Neural progenitor cell (in vitro differentiated cells): ENCODE measurements at places on chromosomes 4 and X. TPM values are rescaled to one million over a fixed set of nuclear protein-coding genes. Genes with fewer than 3 reads are reported as not detected.

- peak; percentile 36 for DNase-seq
- H3K4me1 ChIP-seq: peaks cover 7% of the 10 kb centered on the region
- no peak overlapping the region for H3K27ac ChIP-seq
- no peak overlapping the region for H3K4me3 ChIP-seq
- H3K36me3 ChIP-seq: no peaks in the 10 kb centered on the region
- H3K27me3 ChIP-seq: no peaks in the 10 kb centered on the region
These were observed 78.3 kb downstream of the CHIC2 start for GRCh38 chr4:53986062-53986461.

- DNase-seq: no peak
- H3K27ac ChIP-seq: no peak overlapping the region
- H3K36me3 ChIP-seq: no peaks in the 10 kb centered on the region
- no peak overlapping the region for H3K4me3 ChIP-seq
- no peaks in the 10 kb centered on the region for H3K27me3 ChIP-seq
These were observed 17.2 kb downstream of the VGLL1 start for GRCh38 chrX:136549226-136549625.

GRCh38 chrX:48983896-48984295, 12.3 kb upstream of the KCND1 start:
- H3K27ac ChIP-seq: no peak overlapping the region
- DNase-seq: no peak
- H3K27me3 ChIP-seq: no peaks in the 10 kb centered on the region
- no peaks in the 10 kb centered on the region for H3K36me3 ChIP-seq
- H3K4me3 ChIP-seq: no peak overlapping the region

DNA sequence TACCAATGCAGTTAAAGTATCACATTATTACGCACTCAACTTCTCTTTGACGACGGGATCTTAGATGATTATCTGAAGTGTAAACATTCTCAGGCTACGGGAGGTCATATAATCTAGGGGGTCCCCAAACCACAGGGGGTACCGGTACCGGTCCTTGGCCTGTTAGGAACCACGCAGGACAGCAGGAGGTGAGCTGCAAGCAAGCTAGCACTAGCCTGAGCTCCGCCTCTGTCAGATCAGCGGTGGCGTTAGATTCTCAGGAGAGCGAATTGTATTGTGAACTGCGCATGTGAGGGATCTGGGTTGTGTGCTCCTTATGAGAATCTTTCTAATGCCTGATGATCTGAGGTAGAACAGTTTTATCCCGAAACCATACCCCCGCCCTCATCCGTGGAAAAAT, 20.6 kb upstream of the PRR27 start:
- peak; percentile 6 for DNase-seq
- no peaks in the 10 kb centered on the region for H3K36me3 ChIP-seq
- H3K27me3 ChIP-seq: no peaks in the 10 kb centered on the region
- no peak overlapping the region for H3K27ac ChIP-seq

- H3K27ac ChIP-seq: no peak overlapping the region
- H3K27me3 ChIP-seq: no peaks in the 10 kb centered on the region
- H3K4me3 ChIP-seq: no peak overlapping the region
- H3K4me1 ChIP-seq: peaks cover 6% of the 10 kb centered on the region
- no peak for DNase-seq
These were observed 60.7 kb downstream of the TMEM150C start for GRCh38 chr4:82501154-82501442.

DNA sequence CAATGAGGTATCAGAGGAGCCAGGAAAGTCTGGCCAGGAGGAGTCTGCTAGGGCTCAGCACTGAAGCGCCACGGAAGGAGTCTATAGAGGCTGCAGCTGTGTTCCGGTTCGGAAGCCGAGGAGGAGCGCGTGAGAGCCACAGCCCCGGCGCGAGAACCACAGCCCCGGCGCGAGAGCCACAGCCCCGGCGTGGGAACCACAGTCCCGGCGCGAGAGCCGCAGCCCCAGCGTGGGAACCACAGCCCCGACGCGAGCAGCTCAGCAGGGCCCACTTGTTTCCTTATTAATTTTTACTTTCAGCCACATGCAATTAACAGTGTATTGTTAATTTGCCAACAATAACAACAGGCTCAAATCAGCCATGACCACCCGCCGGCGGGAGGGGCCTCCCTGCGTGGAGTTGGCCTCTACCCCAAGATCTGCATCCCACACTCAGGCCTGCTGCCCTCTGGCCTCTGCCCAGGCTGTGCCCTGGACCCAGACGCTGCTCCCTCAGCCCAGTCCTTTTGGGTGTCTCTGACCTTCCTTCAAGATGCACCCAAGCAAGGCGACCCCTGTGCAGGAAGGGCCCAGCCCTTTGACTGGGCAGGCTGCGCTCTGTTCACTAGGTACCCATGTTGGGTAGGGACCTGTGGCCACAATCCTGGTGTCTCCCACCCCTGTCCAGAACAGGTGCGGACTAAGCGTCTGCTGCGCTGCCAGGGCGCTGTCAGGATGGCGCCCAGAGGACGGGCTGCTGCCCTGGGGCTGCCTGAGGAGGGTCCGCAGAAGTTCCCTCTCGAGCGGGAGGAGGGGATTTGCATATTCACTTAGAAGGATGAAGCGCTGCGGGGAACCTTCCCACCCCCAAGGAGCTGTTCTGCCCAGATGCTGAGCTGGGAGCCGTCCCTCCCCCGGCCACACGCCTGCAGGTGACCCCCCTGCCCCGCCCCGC, 113.8 kb downstream of the ADRA2C start:
- peaks cover 6% of the 10 kb centered on the region for H3K4me1 ChIP-seq
- no peak for DNase-seq
- no peak overlapping the region for H3K27ac ChIP-seq
- no peaks in the 10 kb centered on the region for H3K36me3 ChIP-seq

DNA sequence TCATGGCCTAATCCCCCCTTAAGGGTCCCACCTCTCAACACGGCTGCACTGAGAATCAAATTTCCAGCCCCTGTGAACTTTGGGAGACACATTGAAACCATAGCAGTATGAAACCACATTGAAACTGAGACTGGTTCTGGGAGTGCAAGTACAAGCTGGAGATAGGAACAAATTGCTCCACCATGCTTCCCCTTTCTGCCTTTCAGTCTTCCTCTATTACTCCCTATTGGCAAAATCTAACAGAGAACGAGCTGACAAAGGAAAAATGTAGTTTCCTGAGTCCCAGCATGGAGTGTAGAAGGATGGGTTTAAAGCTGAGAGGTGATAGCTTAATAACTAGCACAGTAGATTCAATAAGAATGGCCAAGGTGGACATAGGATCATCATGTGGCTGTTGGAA, 161.7 kb upstream of the RPL34 start:
- no peak overlapping the region for H3K27ac ChIP-seq
- no peaks in the 10 kb centered on the region for H3K36me3 ChIP-seq
- H3K4me3 ChIP-seq: no peak overlapping the region
- no peaks in the 10 kb centered on the region for H3K4me1 ChIP-seq
- no peaks in the 10 kb centered on the region for H3K27me3 ChIP-seq

GRCh38 chr4:30726090-30726675, 6.0 kb downstream of the PCDH7 start:
- H3K36me3 ChIP-seq: no peaks in the 10 kb centered on the region
- no peak for DNase-seq
- no peak overlapping the region for H3K27ac ChIP-seq
- peaks cover 33% of the 10 kb centered on the region for H3K27me3 ChIP-seq
- peaks cover 6% of the 10 kb centered on the region for H3K4me1 ChIP-seq
- no peak overlapping the region for H3K4me3 ChIP-seq

- no peaks in the 10 kb centered on the region for H3K36me3 ChIP-seq
- DNase-seq: no peak
- no peak overlapping the region for H3K27ac ChIP-seq
- peaks cover 20% of the 10 kb centered on the region for H3K4me1 ChIP-seq
- no peaks in the 10 kb centered on the region for H3K27me3 ChIP-seq
These were observed 117.3 kb downstream of the KLHL8 start for GRCh38 chr4:87103086-87103485.

DNA sequence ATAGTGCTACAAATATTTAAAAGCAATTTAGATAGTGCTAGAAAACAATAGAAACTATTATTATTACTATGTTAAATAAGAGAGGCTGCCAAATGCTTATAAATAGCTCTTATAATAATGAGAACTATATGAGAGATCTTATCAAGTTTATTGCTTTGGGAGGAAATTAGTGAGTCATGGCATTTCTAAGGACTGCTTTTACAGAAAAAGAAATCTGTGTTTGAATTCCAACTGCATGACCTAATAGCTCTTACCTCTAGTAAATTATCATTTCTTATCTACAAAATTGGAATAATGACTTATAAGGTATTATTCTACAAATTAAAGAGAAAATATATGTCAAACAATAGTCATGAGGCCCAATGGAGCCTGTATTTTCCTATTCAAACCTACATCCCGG, 177.2 kb downstream of the GABRG1 start:
- H3K27ac ChIP-seq: no peak overlapping the region
- H3K4me1 ChIP-seq: no peaks in the 10 kb centered on the region
- H3K36me3 ChIP-seq: no peaks in the 10 kb centered on the region
- no peaks in the 10 kb centered on the region for H3K27me3 ChIP-seq
- DNase-seq: no peak

DNA sequence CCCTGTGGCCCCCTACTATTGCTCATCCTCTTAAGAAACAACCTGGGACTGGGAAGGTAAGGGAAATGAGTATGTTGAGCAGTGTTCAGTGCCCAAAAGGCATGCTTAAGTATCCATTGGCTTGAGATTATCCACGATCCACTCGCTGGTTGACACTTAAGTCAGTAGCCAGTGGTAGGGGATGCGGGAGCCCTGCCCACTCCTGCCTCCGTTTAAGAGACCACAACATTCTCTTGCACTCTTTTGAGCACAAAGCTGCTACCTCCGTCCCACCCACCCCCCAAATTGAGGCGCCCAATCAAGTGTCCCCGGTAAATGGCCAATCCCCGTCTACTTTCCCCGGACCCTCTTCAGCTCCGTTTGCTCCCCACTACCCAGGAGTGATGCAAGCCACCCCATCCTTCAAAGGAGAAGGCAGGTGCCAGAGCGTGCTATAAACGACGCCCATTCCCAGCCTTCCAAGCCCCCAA, 25.0 kb downstream of the UTP14A start:
- peaks cover 34% of the 10 kb centered on the region for H3K27me3 ChIP-seq
- no peak for DNase-seq
- H3K4me1 ChIP-seq: peaks cover 8% of the 10 kb centered on the region
- H3K27ac ChIP-seq: no peak overlapping the region
- peaks cover 4% of the 10 kb centered on the region for H3K36me3 ChIP-seq

DNA sequence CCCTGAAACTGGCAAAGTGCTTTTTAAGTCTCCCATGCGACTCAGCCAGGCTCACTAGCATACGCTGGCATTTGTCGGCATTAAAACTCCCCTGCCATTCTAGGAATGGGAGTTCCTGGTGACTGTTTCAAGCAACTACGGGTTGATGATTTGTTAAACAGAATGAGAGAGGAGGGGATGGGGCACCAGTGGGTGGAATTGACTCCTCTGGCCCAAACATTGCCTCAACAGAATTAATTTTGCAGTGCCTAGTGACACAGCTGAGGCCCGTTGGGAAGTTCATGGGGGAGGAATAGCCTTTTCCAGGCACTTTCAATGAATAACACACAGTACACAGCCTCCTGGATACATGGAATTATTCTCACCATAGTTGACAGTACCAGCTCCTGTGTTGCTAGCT, 30.1 kb downstream of the NEUROG2 start:
- no peak overlapping the region for H3K27ac ChIP-seq
- no peak for DNase-seq
- H3K27me3 ChIP-seq: no peaks in the 10 kb centered on the region
- H3K4me3 ChIP-seq: no peak overlapping the region

GRCh38 chr4:55733932-55734331, 85.7 kb upstream of the EXOC1L start:
- no peaks in the 10 kb centered on the region for H3K36me3 ChIP-seq
- H3K4me1 ChIP-seq: no peaks in the 10 kb centered on the region
- no peak overlapping the region for H3K4me3 ChIP-seq

DNA sequence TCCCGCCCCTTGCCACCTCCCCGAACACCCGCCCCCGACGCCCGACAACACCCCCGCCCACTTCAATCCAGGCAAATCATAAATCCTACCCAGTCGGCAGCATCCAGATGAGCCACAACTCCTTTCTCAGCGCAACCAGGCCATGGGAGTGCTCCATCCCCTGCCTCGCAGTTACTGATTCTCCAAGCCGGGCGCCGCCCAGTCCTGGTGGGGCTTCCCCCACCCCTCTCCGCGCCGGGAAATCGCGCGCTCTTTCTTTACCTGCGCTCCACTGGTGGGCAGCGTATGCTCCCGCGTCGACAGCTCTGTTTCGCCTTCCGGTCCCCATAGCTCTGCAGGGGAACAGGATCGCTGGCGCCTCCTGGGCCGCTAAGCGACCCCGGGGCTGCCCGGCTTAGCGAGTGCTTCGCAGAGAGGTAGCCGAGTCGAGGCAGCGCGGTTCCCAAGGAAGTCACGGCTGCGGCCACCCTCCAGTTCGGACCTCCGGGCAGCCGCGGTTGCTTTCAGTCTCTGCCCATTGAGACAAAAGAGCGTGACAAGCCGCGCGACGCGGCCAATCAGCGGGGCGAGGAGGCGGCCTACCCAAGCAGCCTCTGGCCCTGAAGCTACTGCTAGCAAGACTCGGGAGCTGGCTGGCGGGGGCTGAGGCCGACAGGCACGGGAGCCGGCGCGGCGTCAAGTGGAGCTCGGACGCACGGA, 43.7 kb upstream of the TMSB15B start:
- no peaks in the 10 kb centered on the region for H3K4me1 ChIP-seq
- peak overlapping the region; percentile 63 for H3K4me3 ChIP-seq
- H3K27ac ChIP-seq: no peak overlapping the region
- DNase-seq: peak; percentile 85
- H3K27me3 ChIP-seq: no peaks in the 10 kb centered on the region

GRCh38 chr4:144411119-144411518, 234.8 kb upstream of the HHIP start:
- H3K27ac ChIP-seq: no peak overlapping the region
- no peak for DNase-seq
- H3K4me3 ChIP-seq: no peak overlapping the region

DNA sequence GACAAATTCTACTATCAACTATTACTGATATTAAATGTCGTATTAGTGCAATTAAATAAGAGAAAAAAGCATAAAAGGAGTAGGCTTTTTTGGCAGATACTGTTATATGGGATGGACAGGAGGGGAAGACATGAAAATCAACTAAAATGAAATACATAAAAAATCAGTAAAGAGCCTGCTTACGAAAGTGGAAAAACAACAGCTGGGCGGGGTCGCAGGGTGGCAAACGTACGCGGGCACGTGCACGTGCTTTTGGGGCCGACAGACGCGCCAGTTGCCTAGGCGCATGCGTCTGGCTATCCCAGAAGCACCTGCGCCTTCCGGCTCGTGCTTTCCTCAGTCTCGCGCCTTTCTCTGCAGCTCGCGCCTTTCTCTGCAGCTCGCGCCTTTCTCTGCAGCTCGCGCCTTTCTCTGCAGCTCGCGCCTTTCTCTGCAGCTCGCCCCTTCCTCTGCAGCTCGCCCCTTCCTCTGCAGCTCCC, at the start of gene YY2:
YY2 (plus strand) TSS at position 51 of the 479 bp plus-strand sequence. CDS start 498 bp downstream, outside the sequence.
- H3K4me3 ChIP-seq: no peak within 1 kb of the TSS
- no peak within 1 kb of the TSS for H3K27ac ChIP-seq
- H3K36me3 ChIP-seq: peaks cover 14% of the 10 kb centered on the region
- DNase-seq: no peak

- H3K4me3 ChIP-seq: no peak overlapping the region
- H3K36me3 ChIP-seq: no peaks in the 10 kb centered on the region
These were observed 30.5 kb upstream of the LIMCH1 start for GRCh38 chr4:41507291-41507947.

Gene OPN1MW3
- total RNA-seq: not detected in 2 replicates

Gene GABRQ
- total RNA-seq: 0.90 and 1.5 TPM in 2 replicates

Gene RADX
- total RNA-seq: 10.5 and 14.2 TPM in 2 replicates

Gene MTTP
- 1.1 and 4.4 TPM in 2 replicates for total RNA-seq

Gene LPAR4
- total RNA-seq: 49.1 and 63.6 TPM in 2 replicates

Gene TLR6
- 0.06 and 0.07 TPM in 2 replicates for total RNA-seq

Gene SSX3
- total RNA-seq: not detected in 2 replicates

Gene CLNK
- not detected in 2 replicates for total RNA-seq

Gene PLXNB3
- total RNA-seq: 0.25 and 0.71 TPM in 2 replicates

Gene AMBN
- total RNA-seq: 0.15 TPM in 1 of 2 replicates, not detected in the other
